Astrocyte of the spinal cord (primary cell): ENCODE measurements at places on chromosomes 2 and 18.

- DNase-seq: no peak
Observed at GRCh38 chr2:43749583-43749982, 24.3 kb upstream of the DYNC2LI1 start.

GRCh38 chr2:168573128-168573903 is 117.2 kb downstream of the CERS6 start:
- no peak for DNase-seq

DNA sequence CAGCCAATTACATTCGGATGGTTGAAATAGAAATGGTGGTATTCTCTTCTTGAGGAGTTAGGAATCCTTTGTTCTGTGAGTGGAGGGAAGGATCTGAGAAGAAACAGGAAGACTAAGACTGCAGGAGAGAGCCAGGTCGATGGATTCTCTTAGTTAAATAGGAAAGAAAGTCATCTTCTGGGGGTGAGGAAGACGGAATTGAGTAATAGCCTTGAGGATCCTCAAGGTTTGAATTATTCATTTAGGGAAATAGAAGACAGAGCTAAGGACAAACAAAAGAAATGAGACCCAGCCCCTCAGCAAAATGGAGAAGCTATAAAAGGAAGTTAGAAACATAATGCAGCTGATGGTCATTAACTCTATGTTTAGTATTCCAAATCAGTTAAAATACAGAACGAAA is 1.8 kb downstream of the LAPTM4A start:
- DNase-seq: peak; percentile 34

GRCh38 chr18:42131930-42132244 is 176.9 kb downstream of the PIK3C3 start:
- DNase-seq: no peak

DNA sequence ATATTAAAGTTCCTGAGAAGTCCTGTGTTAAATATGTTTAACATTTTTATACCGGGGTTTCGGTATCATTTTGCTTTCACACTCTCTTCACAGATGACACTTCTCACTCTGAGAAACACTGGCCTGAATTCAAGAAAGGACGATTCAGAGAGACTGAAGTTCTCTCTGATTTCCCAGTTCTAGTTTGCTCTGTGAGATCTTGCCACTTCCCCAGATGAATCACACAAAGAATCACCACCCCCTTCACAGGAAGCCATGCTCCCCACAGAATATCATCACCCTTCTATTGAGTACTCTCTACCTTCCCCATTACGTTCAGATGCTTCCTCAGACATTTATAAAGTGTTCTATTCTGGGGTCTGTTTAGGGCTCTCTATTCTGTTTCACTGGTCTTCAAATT is 16.1 kb upstream of the CD207 start:
- DNase-seq: no peak

- no peak for DNase-seq
Observed at GRCh38 chr2:14285812-14286211, 346.7 kb upstream of the LRATD1 start.

DNA sequence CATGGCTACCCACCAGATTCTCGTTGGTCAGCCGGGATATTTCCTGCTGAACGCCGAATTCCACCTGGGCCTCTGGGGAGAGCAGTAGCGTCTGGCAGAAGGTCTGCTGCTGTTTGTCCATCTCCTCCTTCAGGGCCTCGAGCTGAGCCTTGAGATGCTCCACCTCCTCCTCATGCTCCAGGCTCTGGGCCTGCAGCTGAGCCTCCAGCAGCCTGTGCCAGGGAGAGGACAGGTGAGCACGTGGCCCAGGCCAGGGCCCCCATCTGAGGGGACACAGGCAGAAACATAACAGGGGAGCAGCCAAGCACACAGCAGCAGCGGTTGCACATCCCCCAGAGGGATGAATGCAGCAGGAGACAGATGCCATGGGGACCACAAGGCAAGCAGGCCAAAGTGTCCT is 40.1 kb upstream of the ACAA2 start:
- no peak for DNase-seq

DNA sequence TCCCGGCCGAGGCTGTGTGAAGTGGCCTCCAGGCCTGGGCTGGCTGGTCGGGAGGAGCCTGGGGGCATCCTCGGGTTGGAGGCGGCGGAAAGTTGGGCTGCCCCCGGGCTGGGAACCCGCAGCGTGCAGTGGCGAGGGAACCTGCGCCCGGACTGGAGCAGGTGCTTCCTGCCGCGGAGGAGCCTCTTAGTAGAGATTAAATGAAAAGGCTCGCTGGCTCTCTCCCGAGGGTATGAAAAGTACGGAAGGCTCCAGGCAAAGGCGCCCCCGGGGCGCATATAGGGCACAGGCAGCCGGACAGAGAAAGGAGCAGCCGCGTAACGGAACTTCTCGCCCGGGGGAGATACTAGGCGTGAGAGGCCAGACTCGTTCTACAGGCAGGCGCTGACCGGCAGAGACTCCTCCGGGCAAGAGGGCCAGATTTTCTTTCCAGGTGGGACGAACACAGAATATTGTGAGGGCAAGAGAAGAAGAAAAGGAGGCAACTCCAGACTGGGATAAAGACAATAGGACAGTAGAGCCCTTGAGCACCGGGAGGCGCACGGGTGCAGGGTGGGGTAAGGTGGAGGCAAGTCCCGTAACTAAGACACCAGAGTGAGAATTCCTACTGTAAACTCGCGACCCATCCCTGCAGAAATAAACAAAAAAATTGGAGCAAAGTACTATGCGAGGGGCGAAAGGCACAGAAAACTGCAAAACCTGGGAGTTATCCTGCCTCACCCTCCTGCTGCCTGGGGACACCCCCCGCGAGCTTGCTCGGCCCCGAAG is 816 bp downstream of the CDH2 start:
- DNase-seq: peak; percentile 48

DNA sequence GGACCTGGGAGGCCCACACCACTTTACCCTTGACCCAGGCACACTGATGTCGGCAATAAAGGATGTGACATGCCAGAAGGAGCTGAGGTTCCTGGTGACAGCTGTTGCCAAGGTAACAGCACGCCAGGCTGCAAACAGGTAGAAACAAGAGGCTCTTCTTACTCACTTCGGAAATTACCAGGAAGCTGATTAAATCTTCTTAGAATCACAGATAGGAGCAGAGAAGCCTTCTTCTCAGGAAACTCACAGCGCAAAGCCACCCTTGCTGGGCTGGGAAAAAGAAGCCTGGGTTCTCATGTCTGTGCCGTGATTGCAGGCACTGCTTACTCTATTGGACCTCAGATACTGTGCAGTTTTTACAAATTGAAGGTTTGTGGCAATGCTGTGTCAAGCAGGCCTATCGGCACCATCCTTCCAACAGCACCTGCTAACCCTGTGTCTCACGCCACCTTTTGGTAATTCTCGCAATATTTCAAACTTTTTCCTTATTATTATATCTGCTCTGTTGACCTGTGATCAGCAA is 61.0 kb upstream of the TAF1B start:
- no peak for DNase-seq

DNA sequence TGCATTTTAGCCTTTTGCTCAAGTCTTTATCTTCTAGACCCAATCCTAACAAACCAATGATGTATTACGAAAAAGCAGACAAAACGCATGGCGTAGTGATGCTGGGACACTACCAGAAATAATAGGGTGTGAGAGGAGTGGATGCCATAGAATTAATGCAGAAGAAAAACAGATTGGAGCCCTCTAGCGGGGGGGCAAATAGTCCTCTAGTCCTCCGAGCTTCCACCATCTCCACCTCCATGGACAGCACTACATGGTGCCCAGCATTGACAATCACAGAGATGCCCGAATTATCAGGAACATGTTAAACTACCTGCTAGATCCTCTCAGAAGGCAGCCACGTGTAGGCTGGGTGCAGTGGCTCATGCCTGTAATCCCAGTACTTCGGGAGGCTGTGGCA is 15.4 kb upstream of the ROCK2 start:
- DNase-seq: no peak

DNA sequence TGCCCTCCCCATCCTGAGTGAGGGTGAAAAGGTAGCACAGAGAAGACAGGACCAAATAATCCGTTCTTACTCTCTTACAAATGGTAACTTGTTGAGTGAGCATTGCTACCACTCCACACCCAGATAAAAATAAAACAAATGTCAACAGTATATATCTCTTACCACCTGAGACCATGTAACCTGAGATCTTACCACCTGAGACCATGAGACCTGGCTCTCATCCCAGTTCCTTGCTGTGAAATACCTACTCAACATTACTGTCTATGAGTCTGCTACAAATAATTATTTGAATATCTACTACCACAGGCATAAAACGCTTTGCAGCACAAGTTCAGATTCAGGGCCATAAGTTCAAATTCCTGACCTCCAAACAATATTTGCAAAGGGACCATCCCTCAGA is 234.7 kb downstream of the C1D start:
- DNase-seq: no peak

DNA sequence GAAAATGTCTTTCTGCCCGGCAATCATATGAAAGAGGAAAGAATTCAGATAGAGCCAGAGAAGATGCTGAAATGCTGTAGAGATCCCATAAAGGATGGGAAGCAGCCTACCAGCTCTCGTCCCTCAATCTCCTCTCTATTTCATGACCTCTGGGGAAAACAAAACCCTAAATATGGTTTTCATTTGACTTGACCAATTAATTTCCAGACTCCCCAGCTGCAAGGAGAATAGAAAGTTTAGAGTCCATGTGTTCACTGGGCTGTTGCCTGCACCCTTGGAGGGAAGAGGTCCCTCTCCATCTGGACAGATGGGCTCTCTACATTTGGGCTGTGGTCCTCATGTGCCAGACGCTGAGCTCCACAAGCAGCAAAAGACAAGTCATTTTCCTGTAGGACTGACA is 40.6 kb downstream of the CAPN13 start:
- DNase-seq: no peak

DNA sequence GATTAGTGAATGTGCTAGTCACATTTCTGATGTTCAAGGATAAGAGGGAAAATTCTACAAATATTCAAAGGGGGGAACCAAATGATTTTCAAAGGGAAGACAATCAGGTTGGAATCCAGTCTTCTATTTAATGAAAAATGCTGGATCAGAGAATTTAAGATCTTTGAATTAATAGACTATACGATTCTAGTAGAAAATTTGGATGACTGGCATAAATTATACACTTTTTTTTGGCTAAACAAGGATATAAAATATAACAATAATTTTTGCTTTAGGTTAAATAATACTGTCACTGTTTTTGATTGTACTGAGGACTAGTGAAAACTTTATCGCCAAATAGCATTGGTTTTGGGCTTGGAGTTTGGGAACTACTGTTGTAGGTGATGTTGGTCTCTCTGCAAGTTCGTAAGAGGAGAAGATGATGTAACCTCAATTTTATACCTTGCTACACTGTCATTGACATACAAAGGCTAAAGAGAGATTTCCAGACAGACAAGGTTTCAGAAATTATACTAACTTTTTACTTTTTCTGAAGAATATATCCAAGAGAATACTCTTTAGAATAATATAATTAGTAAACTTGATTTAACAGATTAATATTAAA is 51.3 kb downstream of the NCOA1 start:
- DNase-seq: no peak

DNA sequence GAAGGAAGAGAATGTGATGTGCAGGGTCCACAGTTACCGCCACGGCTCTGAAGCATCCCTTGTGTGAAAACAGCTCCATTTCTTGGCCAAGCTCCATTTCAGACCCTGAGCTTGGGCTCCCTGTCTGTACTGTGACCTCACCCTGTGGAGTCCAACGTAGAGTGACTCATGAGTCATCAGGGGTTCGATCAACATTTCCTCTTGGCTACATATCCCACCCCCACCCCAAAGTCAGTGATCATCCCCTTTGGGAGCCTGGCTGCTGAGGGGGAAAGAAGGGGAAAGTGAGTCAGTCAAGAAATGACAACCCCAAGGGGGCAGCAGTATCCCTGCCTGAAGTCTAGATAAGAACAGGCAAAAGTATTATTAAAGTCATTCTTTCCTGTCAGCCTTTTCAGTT is 62.2 kb downstream of the PAPOLG start:
- no peak for DNase-seq

GRCh38 chr2:7206111-7206810 is 289.0 kb downstream of the RNF144A start:
- no peak for DNase-seq

DNA sequence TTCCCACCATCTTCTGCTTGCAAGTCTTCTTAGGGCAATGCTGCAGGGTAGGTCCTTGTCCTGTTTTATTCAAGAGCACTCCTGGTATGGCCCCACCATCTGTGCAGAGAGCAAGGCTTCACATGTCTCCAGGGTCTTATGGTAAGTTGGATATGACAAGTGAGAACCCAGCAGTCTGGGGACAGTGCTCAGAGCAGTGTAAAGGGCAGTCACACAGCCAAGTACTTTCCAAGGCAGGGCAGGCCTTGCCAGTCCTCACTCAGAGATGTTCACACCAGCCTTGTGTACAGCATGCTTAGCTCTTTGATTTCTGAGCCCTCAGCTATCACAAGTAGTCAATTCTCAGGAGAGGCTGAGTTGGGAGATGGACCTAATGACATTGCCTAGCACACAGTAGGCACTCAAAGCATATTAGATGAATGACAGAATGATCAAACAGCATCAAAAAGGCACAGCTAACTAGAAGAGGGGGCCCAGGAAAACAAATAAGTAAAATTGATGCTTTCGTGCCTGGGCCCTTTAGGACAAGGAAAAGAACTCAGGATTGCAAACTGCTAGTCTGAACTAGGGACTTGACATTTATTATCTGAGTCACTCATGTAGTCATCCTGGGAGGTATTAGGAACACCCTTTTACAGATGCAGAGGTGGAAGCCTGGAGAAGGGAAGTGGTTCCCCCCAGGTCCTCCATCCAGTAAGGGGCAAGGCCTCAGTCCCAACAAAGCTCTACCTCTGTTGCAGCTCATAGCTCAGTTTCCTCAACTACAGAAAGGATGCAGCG is 86.7 kb upstream of the CTAGE1 start:
- DNase-seq: no peak

GRCh38 chr2:229718057-229718456 is 3.7 kb upstream of the DNER start:
- DNase-seq: no peak

- DNase-seq: no peak
Observed at GRCh38 chr2:27915191-27915590, 24.7 kb downstream of the BABAM2 start.

GRCh38 chr18:46318356-46318755 is 214.2 kb downstream of the HAUS1 start:
- no peak for DNase-seq

DNA sequence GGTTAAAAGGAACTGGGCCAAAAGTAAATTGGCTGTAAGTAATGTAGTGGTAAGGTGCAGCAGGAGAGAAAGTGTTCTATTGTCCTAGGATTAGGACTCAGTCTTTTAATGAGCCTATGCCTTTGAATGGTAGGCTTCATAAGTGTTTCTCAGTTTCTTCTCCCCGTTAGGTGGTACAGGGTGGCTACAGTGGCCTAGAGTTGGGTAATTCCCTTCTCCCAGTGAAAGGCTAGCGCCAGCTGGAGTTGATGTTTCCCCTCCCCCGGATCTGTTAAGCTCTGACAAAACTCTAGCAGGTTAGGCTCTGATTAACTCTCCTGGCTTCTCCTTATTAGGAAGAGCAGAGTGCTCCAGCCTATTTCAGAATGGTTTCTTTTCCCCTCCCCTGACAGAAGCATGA is 127.7 kb downstream of the DNAH6 start:
- DNase-seq: no peak

GRCh38 chr2:207676827-207677354 is 34.5 kb upstream of the CCNYL1 start:
- DNase-seq: peak; percentile 85

DNA sequence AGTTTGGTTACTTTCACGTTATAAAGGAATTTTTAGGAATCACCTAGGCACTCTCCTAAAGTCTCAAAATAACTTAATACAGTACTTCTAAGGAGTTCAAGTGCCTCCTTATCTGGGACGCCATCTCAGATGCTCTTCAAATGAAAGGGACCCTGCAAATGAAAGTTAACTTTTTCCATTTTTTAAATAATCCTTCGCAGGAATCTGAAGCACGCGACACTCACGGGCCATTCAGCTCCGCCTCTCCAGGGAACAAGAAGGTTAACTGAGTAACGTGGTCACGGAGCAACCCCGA is 537 bp upstream of the ZC3H15 start:
- no peak for DNase-seq
